Astrocyte of the cerebellum (primary cell): ENCODE measurements at places on chromosomes 6 and 20.

DNA sequence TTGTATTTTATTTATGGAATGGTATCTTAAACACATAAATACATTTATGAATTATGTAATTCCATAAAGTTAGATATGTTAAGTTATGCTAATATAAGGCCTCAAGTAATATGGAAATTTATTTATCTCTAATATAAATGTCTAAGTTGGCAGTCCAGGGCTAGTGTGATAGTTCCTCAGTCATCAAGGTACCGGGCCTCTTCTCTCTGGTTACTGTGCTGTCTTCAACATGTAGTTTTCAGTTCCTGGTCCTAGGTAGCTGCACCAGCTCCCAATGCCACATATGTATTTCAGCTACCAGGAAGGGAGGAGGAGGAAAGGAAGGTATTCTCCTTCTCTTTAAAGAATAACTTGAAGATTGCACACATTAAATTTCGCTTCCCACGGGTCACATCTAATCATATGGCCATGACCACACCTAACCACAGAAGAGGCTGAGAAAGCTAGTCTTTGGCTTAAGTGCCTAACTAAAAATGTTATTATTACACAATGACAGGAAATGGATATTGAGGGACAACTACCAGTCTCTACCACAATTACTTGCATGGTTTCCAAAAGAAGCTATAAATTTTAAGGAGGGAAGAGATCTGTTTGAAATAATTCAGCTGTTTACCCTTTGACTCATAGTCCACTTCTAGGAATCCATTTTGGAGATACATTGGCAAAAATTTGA is 68.6 kb downstream of the BCKDHB start:
- no peak for DNase-seq

- no peak for DNase-seq
Observed at GRCh38 chr6:36464233-36464632, 21.4 kb downstream of the KCTD20 start.

DNA sequence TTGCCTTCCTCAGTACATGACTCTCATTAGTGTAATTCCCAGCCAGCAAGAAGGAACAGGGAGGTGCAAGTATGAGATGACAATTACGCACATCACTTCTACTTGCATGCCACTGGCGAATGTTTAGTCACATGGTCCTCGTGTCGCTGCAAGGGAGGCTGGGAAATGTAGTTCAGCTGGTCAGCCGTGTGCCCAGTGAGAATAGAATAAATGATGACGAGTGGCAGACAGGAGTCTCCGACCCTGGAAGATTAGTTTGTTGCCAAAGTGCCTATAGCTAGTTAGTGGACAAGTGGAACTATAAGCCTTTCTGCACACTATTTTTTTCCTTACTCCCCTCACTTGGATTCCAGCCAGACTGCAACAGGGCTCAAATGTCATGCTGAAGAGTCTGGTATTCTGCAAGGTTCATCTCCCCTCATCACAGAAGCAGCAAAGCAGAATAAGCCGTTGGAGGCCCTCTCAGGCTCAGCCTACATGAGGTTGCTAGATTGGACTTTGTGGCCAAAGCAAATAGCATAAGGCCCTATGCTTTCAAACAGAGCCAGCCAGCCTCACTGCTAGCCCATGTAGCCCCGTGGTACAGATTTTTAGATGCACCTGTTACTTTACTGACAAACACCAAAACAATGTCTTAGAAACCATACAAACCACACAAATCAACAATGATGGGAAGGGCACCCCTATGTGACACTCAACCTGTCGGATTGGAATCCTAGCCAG is 9.7 kb downstream of the LINC00237 start:
- no peak for DNase-seq

DNA sequence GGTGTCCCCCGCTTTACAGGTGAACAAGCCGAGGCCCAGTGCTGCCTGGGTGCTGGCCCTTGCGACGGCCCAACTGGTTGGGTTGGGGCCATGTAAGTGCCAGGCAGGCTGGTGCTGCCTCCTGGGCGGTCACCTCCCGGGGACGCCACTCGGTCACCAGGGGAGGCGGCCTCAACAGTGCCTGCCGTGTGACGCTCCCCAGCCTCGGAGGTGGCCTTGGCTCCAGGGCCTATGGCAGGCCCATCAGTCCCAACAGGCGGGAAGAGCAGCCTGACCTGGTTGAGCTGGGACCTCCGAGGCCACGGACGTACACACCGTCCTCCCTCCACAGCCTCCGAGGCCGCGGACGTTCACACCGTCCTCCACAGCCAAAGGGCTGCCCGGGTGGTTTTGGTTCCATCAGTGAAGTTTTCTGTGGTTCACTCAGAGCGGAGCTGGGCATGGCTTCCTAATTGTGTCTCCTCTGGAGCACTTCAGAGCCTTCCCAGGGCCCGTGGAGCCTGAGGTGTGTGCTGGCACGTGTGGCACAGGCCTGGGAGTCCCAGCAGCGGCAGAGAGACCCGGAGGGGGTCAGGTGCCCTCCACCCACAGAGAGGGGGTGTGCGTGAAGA is 19.3 kb upstream of the SLCO4A1 start:
- DNase-seq, result no peak

- DNase-seq, result no peak
Observed at GRCh38 chr20:51422514-51423289, 119.8 kb downstream of the NFATC2 start.

DNA sequence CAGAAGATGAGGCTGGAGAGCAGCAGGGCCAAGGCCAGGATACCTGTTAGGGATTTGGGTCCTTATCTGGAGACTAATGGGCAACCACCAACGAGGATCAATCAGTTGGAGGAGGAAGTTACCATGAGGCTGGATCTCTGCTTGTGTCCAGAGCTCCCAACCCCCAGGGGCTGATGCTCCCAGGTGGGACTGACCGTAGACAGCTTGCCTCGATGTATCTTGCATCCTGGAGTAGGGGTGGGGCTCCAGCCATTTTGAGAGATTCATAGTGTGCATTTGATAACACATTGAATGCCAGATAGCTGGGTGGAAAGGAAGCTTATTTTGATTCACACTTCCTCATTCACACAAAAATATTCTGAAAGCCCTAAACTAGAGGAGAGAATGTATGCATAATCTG is 4.6 kb upstream of the RFPL4B start:
- no peak for DNase-seq

DNA sequence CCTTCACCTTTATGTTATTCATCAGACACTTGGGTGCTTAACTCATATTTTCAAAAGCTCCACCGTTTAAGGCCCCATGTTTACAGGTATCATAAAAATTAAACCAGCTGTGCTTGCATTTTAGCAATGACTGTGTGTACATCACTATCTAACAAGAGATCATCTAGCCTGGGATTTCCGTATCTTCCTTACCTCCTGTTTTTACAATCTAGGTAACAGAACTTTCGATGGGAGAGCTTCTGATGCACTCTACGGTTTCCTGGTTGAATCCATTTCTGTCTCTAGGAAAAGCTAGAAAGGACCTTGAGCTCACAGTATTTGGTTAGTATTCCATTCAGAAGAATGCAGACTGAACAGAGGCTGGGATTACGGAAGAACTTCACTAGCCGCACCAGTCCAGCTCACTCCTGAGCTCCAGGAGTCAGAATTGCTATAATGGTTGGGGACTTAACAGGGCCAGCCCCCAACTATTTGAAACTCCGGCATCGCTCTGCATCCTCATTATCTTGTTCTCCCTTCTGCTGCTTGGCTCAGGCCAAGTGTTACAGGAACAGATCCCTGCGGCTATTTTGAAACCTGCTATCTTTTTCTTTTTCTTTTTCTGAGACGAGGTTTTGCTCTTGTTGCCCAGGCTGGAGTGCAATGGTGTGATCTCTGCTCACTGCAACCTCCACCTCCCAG is 13.0 kb upstream of the CLDN20 start:
- DNase-seq, result no peak

DNA sequence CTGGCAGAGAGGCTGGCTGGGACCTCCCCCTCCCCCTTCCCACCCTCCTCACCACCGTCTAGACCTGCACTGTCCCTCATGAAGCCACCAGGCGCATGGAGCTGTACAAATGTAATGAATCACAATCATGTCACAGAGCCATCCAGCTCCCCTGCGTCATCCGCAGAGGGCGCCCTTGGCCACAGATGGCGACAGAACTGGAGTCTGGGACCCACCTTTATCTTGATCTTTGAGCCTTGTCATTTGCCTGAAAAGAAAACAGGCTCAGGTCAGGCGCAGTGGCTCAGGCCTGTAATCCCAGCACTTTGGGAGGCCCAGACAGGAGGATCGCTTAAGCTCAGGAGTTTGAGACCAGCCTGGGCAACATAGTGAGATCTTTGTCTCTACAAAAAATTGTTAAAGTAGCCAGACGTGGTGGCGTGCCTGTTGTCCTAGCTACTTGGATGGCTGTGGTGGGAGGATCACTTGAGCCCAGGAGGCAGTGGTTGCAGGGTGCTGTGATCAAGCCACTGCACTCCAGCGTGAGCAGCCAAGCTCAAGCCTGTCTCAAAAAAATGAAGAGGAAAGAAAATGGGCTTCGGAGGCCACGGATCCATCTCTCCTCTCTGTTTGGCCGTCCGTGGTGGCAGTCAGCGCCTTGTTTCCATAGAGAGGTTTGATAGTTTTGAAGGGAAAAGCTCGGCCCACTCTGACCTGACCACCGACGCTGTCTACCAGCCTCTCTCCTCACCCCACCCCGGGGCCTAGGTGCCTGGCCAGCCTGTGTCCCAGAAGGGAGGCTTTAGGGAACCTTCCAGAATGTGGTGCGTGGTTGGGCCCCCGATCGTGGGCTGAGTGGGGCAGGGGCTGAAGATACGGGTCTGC is 6.2 kb downstream of the COL9A3 start:
- no peak for DNase-seq
